ENCODE measurements at places on chromosomes 7 and 10. TPM values are rescaled to one million over a fixed set of nuclear protein-coding genes. Genes with fewer than 3 reads are reported as not detected.

The SCART1 gene
- not detected for polyA plus RNA-seq

DNA sequence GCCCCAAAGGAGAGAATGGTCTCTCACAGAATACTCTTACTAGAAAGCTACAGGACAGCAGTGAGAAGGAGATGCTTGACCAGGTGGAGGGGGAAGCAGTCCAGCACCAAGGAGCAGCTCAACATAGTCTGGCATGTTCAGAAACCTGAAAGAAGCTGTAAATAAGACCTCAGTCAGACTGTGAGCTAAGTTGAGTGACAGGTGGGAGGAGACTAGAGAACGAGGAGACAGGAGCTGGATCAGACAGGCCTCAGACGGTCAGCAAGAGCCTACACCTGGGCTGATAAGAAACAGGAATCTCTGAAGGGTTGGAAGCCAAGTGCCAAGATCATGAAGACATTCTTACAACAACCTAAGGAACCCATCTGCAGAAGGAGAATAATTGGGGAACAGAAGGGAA, 54.5 kb downstream of the ELMO1 start:
- DNase-seq = no peak

GRCh38 chr7:55265836-55266642, 99.1 kb upstream of the LANCL2 start:
- DNase-seq = no peak

The TMEM196 gene
- polyA plus RNA-seq = not detected

DNA sequence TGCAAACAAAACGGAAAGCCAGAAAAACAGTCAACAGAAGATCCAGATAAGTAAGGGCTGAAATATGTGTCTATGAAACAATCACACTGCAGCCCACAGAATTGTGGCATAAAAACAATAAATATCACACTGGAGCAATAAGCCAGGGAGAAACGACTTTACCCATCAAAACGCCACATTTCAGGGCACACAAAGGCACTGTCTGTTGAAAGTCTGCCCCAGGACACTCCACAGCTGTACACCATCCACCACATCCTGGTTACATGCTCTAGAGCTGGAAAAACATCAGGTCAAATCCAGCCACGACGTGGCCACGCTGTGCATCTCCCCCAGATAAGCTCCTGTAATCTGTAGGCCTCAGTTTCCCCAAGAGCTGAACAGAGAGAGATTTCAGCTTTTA, 88.7 kb downstream of the COBL start:
- no peak for DNase-seq

Data from naive B cell (primary cell).